PC-3 (cell line): ENCODE measurements at places on chromosomes 6 and 20.

GRCh38 chr6:37802810-37803209 lies 16.7 kb upstream of the ZFAND3 start:
- DNase-seq = no peak

GRCh38 chr6:52326540-52327364 lies 35.2 kb upstream of the PAQR8 start:
- no peak for DNase-seq

DNA sequence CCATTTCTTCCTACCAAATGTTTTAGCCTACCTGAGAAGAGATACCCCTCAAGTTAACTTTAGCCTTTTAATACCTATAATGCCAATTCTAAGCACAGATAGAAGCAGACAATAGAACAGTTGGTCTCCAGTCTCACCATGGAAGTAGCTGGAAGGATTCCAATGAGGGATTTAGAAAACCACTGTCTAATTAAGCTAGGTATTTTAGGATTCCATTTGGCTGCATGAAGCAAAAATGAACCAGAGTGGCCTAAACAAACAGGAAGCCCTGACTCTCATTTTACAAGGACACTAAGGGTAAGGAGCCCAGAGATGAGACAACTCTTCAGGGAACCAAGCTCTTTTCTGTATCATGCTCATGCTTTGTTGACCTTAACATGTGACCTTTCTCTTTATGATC lies 199.2 kb downstream of the ALDH8A1 start:
- DNase-seq = no peak

DNA sequence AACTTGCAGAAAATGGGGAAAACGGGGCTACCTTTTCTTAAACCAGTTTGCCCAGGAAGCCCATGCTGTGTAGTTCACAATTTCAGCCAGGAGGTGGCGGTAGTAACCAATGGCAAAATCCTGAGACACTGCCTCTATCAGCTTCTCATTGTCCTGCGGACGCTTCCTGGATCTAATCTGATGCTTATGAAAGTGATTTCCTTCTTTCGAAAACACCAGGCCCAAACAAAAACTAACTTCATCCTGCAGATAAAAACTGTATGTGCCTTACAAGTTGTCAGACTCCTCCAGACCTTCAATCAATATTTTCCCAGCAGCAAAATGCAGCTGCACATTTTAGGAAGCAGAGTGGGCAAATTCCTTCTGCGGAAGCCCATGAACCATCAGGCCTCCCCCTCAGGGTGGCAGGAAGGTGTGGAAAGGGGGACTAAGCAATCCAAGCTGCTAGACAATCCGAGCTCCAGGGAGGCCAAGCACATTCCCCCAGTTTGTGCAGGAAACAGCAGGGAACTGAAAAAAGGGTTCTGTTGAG lies 88.5 kb downstream of the LY86 start:
- DNase-seq = peak; percentile 93

GRCh38 chr6:5007531-5007930 lies 3.7 kb upstream of the RPP40 start:
- no peak for DNase-seq
